ENCODE measurements at places on chromosomes 2 and 18. TPM values are rescaled to one million over a fixed set of nuclear protein-coding genes. Genes with fewer than 3 reads are reported as not detected.

GRCh38 chr2:230267556-230267955 is 42.0 kb downstream of the SP140 start:
- no peak for DNase-seq
- H3K4me1 ChIP-seq: no peaks in the 10 kb centered on the region
- H3K36me3 ChIP-seq: no peaks in the 10 kb centered on the region
- H3K27me3 ChIP-seq: no peaks in the 10 kb centered on the region

DNA sequence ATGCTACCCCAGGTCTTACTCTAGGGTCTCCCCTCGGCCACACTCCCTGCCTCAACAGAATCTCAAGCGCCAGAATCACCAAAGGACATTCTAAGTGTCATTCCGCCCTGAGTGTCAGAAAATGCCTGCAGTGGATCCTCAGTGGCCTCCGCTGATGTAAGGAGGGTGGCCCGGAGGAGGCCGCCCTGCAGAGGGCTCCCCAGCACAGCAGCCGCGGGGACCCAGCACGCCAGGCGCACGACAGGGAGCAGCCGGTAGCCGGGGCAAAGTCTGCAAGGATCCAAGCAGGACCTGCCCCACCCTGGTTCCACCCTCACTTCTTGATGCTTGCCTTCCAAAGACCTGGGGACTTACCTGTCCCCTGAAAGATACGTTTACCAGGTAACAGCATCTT is 54.2 kb upstream of the ID2 start:
- no peaks in the 10 kb centered on the region for H3K4me1 ChIP-seq
- DNase-seq: no peak
- H3K27me3 ChIP-seq: no peaks in the 10 kb centered on the region
- H3K36me3 ChIP-seq: no peaks in the 10 kb centered on the region
- no peak overlapping the region for H3K4me3 ChIP-seq
- no peak overlapping the region for H3K27ac ChIP-seq

SERPINB2 gene
- 1.1 TPM for total RNA-seq

MAL gene
- 1.8 TPM for total RNA-seq

GRCh38 chr18:37317486-37317885 is 248.1 kb downstream of the CELF4 start:
- no peaks in the 10 kb centered on the region for H3K27me3 ChIP-seq
- no peak for DNase-seq
- H3K4me3 ChIP-seq: no peak overlapping the region
- H3K27ac ChIP-seq: no peak overlapping the region
- no peaks in the 10 kb centered on the region for H3K36me3 ChIP-seq

HOXD10 gene
- total RNA-seq: 0.31 TPM

ICOS gene
- 0.32 TPM for total RNA-seq

ERMN gene
- total RNA-seq: 0.37 TPM

DNA sequence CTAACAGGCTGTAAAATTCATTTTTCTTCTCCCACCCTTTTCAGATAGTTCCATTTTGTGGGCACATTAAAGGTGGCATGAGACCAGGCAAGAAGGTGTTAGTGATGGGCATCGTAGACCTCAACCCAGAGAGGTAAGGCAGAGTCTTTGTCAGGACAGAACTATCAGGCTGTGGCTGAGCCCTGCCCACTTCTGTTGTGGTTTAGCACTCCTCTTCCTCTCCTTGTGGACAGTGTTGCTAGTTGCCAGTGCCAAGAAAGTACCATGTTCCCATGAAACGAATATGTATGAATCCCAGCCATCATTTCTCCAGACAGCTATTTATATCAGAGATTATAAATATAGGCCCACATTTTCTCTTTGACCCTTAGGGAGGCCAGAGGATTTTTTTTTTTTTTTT is 1.6 kb downstream of the LGALSL start:
- peaks cover 44% of the 10 kb centered on the region for H3K4me1 ChIP-seq
- DNase-seq: no peak
- peak overlapping the region; percentile 93 for H3K27ac ChIP-seq
- no peaks in the 10 kb centered on the region for H3K27me3 ChIP-seq

DNA sequence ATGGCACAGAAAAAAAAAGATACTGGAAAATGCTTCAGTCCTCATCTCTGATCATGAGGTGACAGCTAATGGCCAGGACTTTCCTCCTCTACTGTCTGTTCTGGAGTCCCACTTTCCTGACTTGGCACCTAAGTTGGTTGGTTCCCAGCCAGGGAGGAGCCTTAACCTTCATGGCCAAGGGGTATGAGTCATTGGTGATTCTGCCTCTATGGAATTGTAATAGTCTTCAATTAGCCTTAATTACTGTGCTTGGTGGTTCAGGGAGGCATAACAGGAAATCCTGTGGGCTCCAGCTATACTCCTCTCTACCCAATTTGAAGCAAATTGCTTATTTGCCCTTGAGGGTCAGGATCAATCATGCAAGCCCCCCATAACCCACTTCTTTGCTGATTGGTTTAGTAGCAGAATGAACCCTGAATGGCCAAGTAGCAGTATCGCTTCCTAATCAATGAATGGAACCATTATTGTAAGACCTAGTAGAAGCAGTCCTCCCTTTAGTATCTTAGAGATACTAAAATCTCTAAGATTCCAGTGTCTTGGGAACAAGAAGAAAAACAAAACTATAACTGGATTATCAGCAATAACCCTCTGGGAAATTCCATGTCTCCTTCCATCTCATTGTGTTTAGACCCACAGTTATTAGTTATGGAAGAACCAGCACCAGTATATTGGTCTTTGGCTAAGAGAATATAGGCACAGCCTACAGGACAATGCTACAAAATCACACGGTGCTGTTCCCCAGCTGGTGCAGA is 109.0 kb downstream of the COL6A3 start:
- no peaks in the 10 kb centered on the region for H3K4me1 ChIP-seq
- no peak overlapping the region for H3K27ac ChIP-seq
- DNase-seq: no peak
- H3K27me3 ChIP-seq: no peaks in the 10 kb centered on the region
- H3K4me3 ChIP-seq: no peak overlapping the region
- H3K36me3 ChIP-seq: no peaks in the 10 kb centered on the region

DNA sequence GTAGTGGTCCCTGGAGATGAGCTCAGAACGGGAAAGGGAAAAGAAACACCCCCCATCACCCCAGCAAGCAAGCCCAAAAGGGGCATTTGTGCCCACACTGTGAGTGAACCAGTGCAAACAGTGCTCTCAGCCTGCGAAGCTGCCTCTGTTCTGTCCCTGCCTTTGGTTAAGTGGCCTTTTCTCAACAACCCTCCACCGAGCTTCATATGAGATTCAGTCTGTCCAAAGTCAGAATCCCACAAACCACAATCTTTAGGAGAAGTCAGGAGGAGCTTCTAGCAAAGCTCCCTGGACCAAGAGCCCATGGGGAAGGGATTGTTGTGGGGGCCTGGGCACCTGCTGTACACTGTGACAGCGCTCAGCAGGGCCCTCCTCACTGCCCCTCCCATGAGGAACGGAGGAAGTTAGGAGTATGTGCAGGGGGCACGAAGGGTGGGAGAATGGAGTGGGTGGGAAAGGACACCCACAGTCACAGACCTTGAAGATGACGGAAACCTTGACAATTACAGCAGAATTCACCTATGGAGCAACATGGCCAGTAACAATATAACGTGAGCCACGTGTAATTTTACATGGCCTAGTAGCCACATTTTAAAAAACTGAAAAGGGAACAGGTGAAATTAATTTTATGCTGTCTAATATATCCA is 119.5 kb downstream of the SMAD7 start:
- H3K27me3 ChIP-seq: no peaks in the 10 kb centered on the region
- no peak overlapping the region for H3K27ac ChIP-seq
- H3K36me3 ChIP-seq: no peaks in the 10 kb centered on the region
- DNase-seq: no peak

- H3K36me3 ChIP-seq: no peaks in the 10 kb centered on the region
- peaks cover 23% of the 10 kb centered on the region for H3K27me3 ChIP-seq
- H3K4me1 ChIP-seq: peaks cover 15% of the 10 kb centered on the region
- no peak overlapping the region for H3K4me3 ChIP-seq
Measured at GRCh38 chr2:10124538-10125045, 2.1 kb downstream of the RRM2 start.
